SK-N-SH treated with all-trans-retinoic acid at 6 μM for 48 hours (cell line): ENCODE measurements at places on chromosomes 11 and 22.

DNA sequence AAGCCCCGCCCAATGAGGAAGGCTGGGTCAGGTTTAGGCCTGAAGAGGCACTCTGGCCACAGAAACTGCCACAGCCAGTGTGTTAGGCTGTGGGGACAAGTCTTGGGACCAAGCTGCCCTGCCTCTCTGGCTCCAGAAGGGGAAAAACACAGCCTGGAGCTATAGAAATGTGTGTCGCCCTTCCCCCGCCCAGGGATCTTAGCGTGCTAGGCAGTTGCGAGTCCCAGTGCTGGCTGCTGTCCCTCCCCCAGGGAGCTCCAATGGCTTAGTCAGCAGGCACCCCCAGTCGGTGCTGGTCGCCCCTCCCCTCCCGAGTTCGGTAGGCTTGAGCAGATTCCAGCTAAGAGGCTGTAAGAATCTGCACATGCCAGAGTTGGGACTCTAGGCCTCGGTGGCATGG lies 99.5 kb upstream of the API5 start:
- ATAC-seq, result no peak

DNA sequence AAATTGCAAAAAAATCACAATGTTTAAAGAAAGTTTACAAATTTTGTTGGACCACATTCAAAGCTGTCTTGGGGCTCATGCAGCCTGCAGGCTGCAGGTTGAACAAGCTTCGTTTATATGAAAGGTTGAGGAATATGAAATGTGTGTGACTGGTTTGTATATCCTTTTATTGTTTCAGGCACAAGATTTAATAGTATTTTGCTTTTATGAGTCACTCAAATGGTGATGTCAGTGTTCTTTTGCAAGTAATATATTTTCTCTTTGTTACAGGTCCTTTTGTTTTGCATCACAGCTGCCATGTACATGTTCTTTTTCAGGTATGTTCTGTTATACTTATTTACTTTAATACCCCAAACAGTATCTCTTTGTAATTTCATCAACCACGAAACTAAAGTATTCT lies 198.6 kb downstream of the TMEM135 start:
- no peak for ATAC-seq

GRCh38 chr11:29481738-29482137 lies 535.1 kb downstream of the KCNA4 start:
- no peak for ATAC-seq

- ATAC-seq, result peak; percentile 96
Measured at GRCh38 chr11:22244986-22245592, 52.2 kb downstream of the ANO5 start.

- ATAC-seq, result peak; percentile 79
Measured at GRCh38 chr11:109123816-109124787, 297.9 kb upstream of the C11orf87 start.

DNA sequence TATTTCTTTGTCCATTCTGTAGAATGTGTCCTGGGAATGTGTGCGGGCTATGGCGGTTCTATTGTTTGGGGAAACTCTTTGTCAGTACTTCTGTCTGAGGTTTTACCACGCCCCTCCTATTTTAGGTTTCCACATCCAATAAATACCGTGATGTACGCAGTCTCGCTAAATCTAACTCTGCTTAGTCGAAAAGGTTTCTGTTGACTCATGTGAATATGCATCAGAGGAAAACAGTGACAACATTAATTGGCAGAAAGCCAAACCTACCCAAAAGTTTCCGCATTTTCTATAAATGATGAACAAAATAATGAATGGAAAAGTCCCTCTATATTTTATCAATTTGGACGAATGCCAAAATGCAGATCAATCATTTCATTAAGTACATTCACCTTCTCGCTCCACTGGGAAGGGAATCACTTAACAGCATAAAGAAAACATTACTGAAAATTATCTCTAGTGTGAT lies 143.4 kb downstream of the MAML2 start:
- no peak for ATAC-seq

DNA sequence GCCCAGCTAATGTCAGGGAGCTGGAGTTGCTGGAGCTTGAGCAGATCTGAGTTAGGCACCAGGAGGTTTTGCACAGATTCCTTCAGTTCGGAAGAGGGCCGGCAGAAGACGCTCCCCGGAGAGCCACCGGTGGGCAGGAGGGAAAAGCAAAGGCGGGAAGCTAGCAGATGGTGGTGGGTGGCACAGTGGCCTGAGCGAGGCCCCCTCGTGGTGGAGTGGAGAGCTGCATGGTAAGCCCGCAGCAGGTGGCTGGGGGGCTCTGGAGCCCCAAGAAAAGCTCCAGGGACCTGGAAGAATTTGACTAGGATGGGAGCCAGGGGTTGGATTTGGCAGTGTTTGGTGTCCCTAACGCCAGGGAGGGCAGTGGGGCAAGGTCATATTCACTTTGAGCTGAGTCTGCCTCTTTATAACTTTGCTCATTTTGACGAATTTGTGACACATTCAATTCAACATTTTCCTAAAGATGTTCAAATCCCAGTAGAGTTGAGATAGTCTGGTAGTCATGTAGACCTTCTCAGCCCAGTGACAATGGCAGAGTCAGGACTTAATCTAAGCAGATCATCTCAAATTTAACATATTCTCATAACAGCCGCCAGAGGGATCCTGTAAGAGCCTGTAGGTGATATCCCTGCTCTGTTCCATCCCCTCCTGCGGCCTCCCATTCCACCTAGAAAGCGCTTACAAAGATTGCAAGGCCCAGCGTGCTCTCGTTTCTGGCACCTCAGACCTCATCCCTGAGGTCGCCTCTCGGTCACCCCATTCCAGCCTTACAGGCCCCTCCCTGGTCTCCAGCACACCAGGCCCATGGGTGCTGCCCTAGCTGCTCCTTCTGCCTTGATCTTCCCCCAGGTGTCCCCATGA lies 57.9 kb downstream of the TRIM29 start:
- ATAC-seq, result no peak; the same call in 2 of the 3 replicates

- ATAC-seq, result no peak
Measured at GRCh38 chr11:57974132-57974531, 49.5 kb upstream of the OR9Q1 start.

GRCh38 chr11:66556086-66556485 lies 9.4 kb downstream of the ACTN3 start:
- ATAC-seq, result no peak
